ENCODE measurements at places on chromosomes 2 and 18.

- DNase-seq, result no peak
Observed at GRCh38 chr2:158953454-158953853, 15.0 kb upstream of the TANC1 start.

GRCh38 chr2:82494739-82495138 is 1964.3 kb downstream of the SUCLG1 start:
- DNase-seq, result no peak

DNA sequence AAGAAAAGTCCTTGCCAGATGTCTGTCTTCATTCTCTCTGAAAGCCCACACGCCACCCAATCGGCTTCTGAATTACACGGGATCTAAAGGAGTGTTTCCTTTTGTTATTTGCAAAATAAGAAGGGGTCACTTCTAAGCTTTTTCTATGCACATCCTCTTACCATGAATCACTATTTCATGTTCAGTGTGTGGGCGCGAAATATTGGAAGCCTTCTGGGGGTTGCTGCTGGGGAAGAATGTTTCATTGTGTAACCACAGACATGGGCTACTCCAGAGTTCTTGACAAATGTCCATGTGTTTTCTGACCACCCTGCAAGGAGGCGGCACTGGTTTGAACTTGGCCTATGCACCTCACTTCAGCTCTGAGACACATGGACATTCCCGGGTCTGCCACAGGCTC is 133.6 kb upstream of the APCDD1 start:
- DNase-seq, result no peak

GRCh38 chr18:3529601-3530000 is 79.6 kb downstream of the TGIF1 start:
- DNase-seq, result no peak

DNA sequence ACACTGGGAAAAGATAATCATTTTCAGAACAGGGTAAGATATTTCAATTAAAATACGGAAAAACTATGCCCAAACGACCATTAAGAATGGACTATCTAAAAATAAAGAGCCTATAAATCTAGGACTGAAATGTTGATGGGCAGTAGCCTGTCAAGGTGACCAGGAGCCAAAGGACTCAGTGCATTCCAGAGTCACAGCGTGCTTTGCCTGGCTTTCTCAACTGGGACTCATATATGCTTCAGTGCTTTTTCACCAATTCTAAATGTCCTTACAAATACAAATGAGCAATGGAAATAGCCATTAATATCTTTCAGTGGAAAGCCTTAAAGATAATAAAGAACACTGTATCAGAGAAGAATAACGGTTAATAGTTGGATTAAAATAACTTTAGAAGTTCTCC is 35.4 kb downstream of the PREPL start:
- DNase-seq, result no peak

GRCh38 chr2:70907130-70908057 is 28.3 kb upstream of the ATP6V1B1 start:
- no peak for DNase-seq

GRCh38 chr2:108534584-108535356 is 500 bp downstream of the LIMS1 start:
- DNase-seq, result peak; percentile 14

- DNase-seq, result no peak
Observed at GRCh38 chr2:241072553-241073165, 29.4 kb downstream of the MTERF4 start.

GRCh38 chr2:37934591-37935513 is 9.8 kb downstream of the RMDN2 start:
- DNase-seq, result no peak

- no peak for DNase-seq
Observed at GRCh38 chr2:189302274-189302948, 122.8 kb upstream of the COL5A2 start.

DNA sequence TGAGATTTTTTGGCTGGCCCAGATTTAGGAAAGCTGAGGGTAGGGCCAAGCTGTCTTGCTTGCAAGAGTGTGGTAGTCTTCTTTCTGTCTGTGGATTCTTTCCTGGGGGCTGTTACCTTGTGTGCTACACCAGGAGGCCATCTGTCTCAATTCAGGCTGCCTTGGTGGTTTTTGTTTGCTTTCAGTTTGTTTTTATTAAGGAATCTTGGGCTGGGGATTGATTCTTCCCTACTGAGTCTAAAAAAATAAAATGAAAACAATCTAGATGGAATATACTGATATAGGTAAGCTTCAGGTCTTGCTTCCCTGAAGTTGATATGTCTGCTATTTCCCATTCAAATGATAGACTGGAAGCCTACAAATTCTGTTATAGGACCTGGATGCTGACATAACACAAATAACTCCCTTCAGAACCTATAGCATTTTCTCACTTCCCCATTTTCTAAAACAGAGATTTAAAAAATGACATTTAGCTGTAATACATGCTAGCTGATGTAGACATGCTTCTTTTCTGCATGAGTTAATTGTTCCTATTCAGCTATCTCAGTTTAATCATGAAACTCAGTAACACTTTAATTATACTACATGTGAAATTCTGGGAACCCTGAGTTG is 5.3 kb downstream of the LHCGR start:
- DNase-seq, result no peak

DNA sequence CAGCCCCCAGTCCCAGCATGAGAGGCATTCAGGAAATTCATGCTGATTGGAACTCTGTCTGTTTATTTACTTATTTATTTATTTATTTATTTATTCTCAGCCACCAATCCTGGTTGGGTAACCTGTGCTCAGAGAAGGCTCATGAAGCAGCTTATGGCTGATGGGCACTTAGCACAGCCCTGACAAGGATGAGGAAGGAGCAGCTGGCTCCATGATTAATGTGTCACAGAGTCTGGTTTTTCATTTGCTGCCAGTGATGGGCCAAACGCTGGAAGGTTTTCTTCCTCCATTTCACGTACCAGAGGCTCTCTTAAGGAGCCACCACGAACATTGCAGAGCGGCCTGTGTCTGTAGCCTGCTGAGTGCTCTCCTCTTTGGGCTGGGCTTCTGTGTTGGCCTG is 28.3 kb upstream of the KCNS3 start:
- DNase-seq, result no peak

DNA sequence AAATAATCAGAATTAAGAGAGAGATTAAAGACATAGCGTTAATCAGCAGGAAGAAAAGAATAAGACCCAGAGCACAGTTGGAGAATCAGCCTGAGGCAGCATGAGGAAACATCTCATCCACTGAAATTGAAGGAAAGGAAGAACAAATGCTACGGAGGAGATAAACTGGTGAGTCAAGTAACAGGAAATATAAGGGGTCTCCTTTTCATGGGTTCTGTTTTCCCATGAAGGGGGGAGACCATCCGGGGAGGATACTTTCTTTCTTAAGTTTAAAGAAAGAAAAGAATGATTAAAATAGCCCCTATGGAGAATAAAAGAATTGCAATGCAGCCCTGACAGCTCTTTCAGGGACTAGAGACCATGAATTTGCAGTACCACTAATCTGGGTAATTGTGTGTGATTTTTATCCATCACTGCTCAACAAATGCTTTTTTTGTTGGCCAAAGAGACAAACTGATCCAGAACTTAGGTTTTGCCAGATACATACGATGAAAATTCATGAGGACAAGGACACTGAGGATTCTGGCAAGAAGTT is 17.7 kb downstream of the ROCK2 start:
- no peak for DNase-seq

- DNase-seq, result no peak
Observed at GRCh38 chr2:54599914-54600313, 123.5 kb upstream of the EML6 start.

DNA sequence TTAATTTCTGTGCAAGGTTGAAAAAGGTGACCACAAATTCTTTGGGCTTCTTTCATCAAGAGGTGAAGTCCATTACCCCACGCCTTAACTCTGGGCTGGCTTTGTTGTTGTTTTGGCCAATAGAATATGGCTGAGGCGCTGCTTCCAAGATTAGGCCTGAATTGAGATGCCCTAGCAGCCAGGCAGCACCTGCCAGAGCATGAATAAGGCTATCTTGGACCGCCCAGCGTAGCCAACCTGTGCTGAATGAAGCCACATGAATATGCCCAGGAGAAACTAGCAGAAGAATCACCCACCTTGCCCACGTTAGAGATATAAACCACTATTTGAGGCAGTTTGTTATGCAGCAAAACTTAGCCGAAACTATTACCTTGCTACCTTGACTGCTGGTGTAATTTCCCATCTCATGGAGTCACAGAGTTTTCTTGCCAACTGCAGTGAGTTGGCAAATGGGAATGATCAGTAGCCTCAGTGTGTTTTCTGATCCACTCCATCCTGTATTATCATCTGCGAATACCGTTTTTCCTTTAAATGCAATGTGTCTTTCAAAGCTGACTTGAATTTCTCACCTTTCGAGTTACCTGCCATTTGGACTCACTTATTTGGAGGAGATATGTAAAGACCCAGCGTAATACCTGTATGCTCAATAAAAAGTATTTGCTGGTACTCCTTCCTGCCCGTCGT is 679 bp downstream of the TSGA10 start:
- DNase-seq, result no peak

DNA sequence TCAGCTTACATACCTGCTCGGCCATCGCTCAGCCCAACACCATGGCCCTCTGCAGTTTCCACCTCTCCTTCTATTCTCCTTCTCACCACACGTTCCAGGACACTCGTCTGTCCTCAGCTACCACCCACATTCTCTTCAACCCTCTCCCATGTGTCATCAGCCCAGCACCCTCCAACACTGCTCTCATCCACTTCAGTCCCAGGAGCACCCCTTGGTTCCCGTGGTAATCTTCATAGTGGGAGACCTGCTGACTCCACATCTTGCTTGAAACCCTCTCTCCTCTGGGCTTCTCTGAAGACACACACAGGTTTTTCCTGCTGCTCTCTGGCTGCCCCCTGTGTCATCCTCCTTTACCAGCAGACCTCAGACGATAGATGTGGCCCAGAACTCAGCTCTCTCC is 228.7 kb downstream of the GBX2 start:
- no peak for DNase-seq

DNA sequence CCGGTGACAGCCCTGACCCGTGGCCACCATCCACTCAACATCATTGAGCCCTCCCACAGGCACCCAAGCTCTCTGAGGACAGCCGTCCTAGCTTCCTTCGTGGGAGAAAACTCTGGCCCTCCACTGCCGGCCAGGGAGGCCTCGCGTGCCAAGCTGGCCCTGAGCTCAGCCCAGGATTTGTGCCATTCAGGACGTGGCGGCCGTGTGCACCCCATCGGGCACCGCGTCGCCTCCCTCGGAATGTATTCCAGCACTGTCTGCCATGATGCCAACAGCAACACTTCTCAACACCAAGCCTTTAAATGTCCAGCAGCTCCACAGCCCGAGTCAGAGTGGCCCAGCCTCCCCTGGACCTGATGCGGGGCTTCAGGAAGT is 35.7 kb downstream of the ZNF516 start:
- no peak for DNase-seq

DNA sequence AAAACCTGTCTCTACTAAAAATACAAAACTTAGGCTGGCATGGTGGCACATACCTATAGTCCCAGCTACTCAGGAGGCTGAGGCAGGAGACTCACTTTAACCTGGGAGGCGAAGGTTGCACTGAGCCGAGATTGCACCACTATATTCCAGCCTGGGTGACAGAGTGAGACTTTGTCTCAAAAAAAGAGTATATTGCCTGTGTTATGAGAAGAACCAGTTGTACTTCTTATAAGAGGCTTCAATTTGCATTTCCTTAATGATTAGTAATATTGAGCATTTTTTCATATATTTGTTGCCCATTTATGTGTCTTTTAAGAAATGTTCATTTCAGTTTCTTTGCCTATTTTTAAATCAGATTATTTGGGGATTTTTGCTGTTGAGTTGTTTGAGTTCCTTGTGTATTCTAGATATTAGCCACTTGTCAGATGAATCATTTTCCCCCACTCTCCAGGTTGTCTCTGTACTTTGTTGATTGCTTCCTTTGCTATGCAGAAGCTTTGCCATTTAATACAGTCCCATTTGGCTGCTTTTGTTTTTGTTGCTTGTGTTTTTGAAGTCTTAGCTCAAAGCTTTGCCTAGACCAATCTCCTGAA is 75.8 kb upstream of the LRPPRC start:
- DNase-seq, result no peak

DNA sequence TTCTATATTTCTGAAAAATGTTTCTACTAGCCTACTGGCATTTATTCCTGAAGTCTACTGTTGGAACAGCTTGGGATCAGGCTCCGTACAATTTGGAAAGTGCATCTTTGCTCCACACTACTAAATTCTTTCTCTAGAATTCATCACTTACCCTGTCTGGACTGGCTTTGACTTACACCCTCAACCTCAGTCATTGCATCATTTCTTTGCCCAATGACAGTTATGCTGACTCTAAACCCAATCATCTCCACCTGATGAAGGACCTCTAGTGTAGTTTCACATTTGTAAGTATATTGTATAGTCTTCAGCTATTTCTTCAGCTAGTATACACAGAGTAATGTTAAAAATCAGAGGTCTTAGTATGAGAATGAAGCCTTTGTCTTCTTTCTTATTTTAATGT is 359.6 kb upstream of the MC4R start:
- no peak for DNase-seq

DNA sequence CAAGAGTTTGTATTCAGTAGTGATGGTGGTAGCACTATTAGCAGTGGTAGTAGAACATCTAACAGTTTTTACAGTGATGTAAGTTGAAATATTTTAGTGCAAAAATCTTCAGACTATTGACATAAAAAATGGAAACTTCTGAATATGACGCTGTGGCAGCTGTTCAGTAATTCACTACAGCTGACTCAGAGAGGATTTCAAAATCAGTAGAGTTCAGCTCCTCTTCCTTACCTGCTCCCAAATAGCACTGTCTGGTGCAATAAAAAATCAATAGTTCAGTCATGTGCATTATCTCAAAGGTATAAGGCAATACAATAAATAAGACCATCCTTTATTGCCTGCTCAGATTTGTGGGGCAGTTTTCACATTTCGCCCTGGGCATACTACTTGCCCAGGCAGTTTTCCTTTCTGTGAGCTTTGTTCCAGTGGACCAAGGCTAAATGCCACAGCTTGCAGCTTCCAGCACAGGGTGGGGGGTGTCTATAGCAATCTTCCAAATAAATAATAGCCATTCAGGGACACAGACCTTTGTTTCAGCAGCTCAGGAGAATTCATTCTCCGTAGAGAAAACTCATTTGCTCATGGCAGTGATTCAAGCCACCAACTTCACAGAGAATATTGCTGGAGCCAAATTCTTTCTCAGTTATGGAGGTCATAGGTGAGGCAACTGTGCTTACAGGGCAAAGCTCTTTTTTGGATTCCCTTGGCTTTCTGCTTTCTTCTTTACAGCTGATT is 33.9 kb upstream of the GORASP2 start:
- no peak for DNase-seq

- DNase-seq, result no peak
Observed at GRCh38 chr18:78517973-78518372, 461.6 kb upstream of the SALL3 start.

DNA sequence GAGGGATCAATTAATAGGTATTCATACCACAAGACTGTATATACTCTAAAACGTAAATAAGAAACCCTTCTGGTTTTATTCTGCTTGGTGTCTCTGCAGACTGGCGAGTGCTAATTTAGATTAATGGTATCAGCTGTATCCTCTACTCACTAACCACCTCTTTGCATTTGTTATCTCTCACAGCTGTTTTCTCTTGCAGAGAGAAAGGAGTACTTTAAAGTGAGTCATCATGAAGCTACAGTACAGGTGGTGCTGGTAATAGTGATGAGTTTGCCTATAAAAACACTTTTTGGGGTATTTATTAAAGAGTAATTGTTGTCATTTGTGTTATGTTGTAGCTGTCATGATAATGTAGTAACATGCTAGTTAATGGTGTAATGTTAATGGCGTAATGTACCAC is 147.7 kb downstream of the NETO1 start:
- no peak for DNase-seq

GRCh38 chr2:171595896-171596295 is 73.6 kb downstream of the CYBRD1 start:
- no peak for DNase-seq

Data from stimulated activated naive CD4-positive, alpha-beta T cell treated with Interleukin-2 at 50 U/mL for 16 hours (primary cell).